Muscle of leg (tissue), 16 donors: ENCODE measurements at places on chromosomes 7 and 10.

DNA sequence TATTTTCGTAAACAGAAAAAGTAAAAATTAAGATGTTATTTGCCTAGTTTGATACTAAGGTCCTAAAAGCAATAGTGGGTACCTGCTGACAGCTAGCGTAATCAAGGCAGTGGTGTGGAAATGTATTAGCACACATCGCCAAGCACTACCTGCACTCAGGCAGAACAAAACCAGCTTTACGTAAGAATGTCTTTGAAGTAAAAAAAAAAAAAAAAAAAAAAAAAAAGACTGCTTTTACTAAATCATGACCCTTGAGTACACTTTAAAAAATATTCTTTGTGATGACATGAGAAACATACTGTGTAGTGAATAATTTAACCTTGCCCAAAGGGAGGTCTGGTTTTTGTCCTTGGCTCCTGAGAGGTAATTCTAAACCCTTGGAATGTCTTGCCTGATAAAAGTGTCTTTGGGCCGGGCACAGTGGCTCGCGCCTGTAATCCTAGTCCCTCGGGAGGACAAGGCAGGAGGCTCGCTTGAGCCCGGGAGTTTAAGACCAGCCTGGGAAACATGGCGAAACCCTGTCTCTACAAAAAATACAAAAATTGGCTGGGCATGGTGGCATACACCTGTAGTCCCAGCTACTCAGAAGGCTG is 12.7 kb downstream of the XRCC2 start:
- no peak for DNase-seq

DNA sequence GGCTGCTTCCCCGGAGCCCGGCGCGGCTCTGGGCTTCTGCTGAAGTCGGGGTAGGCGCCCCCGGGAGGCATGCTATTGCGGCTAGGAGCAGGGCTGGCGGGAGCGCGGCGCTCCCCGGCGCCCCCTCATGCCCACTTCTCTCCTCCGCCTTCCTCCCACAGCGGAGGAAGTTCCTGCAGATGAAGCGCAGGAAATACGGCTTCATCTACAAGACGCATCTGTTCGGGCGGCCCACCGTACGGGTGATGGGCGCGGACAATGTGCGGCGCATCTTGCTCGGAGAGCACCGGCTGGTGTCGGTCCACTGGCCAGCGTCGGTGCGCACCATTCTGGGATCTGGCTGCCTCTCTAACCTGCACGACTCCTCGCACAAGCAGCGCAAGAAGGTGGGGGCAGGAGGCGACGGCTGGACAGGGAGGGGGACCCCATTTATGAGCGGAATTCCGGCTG is 479 bp downstream of the CYP26A1 start:
- DNase-seq, result peak; percentile 32

DNA sequence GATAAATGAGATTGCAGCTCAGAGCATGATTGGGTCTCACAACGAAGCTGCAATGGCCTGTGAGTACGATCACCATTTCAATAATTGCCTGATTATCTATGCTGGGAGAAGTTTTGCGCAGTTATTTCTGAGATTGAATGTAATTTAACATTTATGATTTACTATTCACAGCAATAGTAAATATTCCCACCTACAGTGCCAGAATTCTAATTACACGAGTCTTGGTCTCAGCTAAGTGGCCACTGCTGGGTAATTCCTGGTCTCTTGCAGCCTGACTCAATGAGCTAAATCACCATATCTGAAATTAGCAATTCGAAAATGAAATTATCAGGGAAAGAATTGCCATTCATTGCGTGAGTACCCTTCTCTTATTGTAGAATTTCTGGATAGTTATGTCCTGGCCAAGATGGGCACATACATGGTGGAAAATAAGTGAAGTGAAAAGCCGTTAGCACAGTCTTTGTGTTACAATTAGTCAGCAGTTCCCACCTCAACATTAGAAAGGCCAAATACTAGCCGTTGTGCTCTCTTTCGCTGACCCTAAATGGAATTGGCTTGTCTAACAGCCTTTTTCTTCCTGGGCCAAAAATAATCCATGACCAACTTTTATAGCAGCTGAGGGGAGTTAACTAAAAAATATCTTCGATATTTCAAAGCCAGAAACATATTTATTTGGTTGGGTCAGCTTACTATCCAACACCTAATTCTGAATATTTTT is 681.0 kb upstream of the C7orf33 start:
- peak; percentile 53 for DNase-seq

DNA sequence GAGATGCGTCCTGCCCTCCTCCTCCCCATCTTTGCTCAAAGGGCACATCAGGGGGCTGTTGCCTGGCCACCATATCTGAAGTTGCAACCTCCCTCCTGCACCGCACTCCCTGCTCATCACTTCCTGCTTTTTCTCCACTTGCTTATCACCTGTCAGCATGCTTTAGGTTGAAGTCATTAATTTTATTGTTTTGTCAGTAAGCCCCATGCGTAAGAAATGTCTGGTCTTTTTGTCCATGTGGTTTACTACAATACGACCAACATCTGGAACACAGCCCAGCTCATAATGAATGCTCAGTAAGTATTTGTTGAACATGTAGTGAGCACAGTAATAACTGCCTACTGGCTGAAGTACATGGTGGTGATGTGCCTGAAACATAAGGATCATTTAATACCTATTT is 71.6 kb upstream of the GJD4 start:
- DNase-seq, result no peak

DNA sequence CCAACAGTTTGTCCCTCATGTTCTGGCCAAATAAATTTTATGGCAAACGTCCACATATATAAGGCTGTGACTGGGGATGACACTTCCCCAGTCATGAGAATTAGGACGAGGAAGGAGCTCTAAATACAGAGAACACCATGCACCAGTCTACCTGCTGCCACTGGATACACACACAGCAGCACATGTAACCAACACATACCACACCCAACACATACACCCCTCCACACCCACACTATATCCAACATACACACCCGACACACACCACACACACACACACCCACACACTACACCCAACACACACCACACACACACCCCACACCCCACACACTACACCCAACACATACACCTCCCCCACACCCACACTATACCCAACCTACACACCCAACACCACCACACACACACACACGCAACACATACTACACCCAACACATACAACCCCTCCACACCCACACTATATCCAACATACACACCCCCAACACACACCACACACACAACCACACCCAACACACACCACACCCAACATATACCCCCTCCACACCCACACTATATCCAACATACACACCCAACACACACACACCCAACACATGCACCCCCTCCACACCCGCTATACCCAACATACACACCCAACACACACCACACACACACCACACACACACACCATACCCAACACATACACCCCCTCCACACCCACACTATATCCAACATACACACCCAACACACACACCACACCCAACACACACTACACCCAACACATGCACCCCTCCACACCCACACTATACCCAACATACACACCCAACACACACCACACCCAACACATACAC is 74.1 kb downstream of the HIPK2 start:
- DNase-seq, result no peak

- DNase-seq, result no peak
These were observed 125.2 kb downstream of the AMPH start for GRCh38 chr7:38506004-38506403.
